ENCODE measurements at places on chromosomes 2 and 18.

GRCh38 chr2:163182764-163183354 lies 344.3 kb upstream of the KCNH7 start:
- no peak for DNase-seq

DNA sequence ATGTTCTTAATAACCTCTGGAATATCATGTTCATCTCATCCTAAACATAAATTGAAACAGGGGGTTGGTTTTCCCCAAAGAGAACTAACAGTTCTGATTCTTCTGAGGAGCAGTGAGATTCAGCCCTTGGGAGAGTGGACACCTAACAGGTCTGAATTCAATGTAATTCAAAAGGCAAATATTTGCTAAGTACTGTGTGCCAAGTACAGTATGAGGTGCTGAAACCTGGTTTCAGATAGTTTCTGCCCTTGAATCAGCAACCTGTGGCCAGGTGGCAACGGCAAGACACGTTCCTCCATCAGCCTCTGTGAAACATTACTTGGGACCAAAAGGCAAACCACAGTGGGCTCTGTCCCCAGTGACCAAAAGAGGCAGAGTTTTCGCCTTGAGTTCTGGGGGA lies 1.3 kb downstream of the LRRC30 start:
- no peak for DNase-seq

DNA sequence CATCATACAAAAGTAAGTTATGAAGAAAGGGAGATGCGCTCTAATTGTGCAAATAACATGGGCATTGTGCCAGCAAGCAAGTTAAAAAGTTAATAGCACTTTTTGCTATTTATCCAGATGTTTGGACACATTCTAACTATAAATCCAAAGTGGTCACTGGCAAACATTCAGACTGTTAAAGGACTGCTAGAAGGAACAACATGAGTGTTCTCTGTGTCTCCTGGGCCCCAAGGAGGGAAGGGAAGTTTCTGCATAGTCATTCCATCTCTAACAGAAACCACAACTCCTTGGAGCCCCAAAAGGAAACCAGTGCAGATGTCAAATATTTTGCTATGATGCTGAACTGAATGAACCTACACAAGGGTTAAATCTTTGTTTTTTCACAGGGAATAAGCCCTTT lies 213.3 kb upstream of the HNRNPA3 start:
- no peak for DNase-seq

- no peak for DNase-seq
These were observed 96.8 kb downstream of the VAPA start for GRCh38 chr18:10010611-10011015.

- no peak for DNase-seq
These were observed 76.0 kb upstream of the SESTD1 start for GRCh38 chr2:179340678-179341077.

DNA sequence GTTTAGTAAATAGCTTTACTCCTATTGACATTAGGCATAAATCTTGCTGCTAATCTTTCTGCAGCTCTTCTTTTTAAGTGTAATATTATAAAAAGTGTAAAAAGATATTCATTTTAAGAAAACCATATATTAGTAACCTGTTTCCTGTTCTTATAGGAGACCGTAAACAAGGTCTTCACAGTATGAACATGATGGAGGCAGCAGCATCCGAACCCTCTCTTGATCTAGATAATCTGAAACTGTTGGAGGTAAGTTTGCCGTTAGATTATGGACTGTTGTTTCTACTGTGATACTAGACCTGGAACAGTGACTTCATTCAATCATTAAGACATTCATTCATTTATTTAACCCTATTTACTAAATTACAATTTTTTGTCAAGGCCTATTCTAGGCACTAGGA lies 120.0 kb upstream of the FAM117B start:
- no peak for DNase-seq

DNA sequence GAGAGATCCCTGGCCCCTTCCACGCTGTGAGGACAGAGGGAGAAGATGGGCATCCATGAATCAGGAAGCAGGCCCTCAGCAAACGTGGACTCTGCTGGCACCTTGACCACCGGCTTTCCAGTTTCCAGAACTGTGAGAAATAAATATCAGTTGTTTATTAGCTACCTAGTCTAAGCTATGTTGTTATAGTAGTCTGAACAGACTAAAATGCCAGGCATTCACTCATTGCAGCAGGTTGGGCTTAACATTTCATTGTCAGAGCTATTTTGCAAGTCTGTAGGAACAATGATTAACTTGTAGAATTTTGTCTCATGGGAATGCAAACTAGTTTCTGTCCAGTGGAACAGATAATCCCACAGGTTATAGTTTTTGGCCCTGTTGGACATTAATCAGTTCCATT lies 24.8 kb upstream of the TBC1D8 start:
- no peak for DNase-seq

DNA sequence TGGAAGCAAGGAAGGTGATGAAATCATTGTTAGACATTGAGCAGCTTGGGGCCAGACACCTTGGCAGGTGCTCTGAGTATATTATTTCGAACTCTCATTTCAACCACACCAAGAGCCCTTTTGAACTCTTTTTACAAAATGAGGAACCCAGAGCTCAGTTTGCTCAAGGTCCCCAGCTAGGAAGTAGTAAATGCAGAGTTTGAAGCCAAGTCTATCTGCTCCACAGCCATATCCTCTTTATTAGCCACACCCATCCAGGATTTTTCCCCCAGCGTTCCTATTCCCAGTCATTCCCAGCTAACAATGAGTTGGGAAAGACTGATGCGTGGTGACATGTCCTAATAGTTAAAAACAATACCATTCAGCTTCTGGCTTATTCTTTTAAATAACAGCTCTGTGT lies 40.2 kb downstream of the SEMA4F start:
- DNase-seq, result no peak

GRCh38 chr2:67277450-67277849 lies 119.7 kb upstream of the ETAA1 start:
- no peak for DNase-seq

DNA sequence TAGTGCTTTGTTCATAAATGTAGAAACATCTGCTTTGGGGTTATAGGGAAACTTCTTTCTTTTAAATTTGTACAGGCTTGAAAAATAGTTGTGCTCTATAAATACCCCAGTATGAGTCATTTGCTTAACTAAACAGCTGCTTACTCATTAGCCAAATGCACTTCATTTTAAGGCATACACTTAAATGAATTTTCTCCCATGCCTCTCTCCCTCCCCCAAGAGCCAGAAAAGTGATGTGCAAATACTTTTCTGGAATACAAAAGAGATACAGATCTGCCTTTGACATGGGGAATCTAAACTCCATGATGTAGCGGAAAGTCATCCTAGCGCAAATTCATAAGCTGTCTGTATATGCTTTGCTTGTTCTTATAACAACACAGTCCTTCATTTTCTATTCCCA lies 469.4 kb downstream of the DLGAP1 start:
- no peak for DNase-seq

GRCh38 chr2:148802448-148803220 lies 72.4 kb upstream of the KIF5C start:
- DNase-seq, result no peak

DNA sequence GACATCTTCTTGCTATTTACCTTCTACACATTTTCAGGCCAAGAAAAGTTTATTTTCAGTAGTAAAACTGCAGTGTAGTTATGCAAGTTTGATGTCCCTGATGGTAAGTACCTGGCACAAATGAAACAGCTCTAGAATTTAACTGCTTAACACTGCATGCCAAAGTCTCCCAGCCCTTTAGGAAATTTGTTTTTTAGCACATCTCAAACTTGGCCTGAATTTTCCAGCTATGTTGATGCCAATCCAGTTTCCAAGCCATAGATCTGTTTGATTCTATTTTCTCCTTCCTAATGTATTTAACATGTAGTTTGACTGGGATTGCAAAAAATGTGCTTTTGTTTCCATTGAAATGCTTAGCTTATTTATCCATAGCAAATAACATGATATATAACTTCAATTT lies 29.3 kb upstream of the ZNF385B start:
- no peak for DNase-seq

GRCh38 chr2:140657657-140658056 lies 1473.2 kb downstream of the LRP1B start:
- DNase-seq, result no peak

- no peak for DNase-seq
These were observed 1076.5 kb upstream of the ZEB2 start for GRCh38 chr2:145596416-145596815.

- no peak for DNase-seq
These were observed 1144.7 kb downstream of the CNTNAP5 start for GRCh38 chr2:125169764-125170146.

GRCh38 chr2:95056044-95056443 lies 30.5 kb downstream of the MAL start:
- DNase-seq, result no peak

DNA sequence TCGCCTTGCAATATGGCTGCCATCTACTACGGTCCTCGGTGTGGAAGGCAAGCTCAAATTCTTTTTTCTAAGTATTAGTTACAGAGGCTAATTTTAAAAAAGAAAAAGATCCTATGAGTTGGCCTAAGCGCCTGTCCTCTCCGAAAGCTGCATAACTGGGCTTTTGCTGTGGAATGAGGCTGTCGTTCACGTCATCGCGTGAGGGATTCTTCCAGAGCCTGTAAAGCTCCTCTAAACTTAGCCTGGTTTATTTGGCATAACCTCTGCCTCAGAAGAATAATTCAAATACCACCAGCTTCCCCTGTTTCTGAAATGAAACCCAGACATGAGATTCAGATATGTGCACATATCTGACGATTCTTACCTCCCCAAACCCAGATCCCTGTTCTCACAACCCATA lies 187.4 kb downstream of the DNER start:
- no peak for DNase-seq

DNA sequence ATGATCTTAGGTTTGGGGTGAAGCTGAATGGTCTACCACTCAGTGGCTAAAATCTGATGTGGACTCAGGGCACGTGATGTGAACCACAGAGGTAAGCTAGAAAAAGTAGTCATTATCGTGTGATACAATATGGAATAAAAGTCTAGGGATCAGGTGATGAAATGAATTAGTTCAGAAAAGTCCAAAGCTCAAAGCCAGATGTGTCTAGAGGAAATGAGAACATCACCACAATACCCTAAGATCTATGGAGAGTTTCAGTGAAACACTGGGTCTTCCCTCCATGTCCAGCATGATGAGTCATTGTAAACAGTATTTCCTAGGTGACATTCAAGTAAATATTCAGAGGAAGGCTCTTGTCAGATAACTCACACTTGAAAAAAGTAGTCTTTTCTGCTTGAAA lies 1257.4 kb upstream of the ZEB2 start:
- DNase-seq, result no peak

GRCh38 chr18:10579079-10579867 lies 53.4 kb downstream of the NAPG start:
- DNase-seq, result no peak

- no peak for DNase-seq
These were observed 27.0 kb downstream of the IMPA2 start for GRCh38 chr18:12008181-12008767.

DNA sequence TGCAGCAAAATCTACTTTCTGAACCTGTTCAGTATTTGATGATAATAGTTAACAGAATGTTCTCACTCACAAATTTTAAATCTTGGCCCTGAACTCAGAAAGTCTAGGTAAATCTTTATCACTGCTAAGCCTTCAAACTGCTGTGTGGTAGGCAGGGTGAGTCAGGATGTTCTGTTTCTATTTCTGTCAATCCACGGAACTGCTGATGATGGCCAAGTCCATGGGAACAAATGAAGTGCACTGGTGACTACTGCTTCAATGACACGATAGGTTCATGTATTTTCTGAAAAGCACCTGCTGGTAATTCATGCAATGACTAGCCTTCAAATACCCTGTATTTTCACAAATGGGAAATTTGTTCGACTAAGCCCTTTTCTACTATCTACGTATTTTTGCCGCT lies 14.2 kb downstream of the NIFK start:
- no peak for DNase-seq

- no peak for DNase-seq
These were observed 49.1 kb downstream of the LRPPRC start for GRCh38 chr2:43946685-43947084.

GRCh38 chr18:46401486-46402070 lies 255.4 kb downstream of the LOXHD1 start:
- no peak for DNase-seq

DNA sequence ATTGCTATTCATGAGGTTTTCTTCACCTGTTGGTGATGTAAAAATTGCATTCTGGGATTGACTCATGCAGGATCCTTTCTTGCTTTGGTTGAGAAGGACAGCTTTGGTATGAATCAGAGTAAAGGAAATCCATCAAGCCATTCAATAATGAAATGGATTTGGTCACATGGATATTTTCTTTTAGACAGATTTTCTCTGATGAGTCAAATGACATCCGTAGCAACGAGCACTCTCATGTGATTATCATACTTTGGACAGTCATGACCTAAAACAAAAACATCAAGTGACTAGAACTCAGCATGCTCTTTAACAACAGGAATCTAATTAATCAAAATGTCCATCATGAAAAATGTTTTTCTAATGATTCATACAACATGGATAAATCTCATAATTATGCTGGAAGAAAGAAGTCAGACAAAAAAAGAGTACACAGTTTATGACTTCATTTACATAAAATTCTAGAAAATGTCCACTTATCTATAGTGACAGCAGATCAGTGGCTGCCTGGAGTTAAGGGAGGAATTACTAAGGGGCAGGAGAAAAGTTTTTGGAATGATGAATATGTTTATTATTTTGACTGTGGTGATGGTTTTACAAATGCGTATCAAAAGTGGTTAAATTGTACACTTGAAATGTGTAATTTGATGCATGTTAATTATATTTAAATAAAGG lies 30.7 kb downstream of the TRAK2 start:
- no peak for DNase-seq

- peak; percentile 18 for DNase-seq
These were observed 27.2 kb upstream of the PTPN2 start for GRCh38 chr18:12911025-12911928.

- DNase-seq, result no peak
These were observed 23.2 kb upstream of the SLC20A1 start for GRCh38 chr2:112622528-112622849.

DNA sequence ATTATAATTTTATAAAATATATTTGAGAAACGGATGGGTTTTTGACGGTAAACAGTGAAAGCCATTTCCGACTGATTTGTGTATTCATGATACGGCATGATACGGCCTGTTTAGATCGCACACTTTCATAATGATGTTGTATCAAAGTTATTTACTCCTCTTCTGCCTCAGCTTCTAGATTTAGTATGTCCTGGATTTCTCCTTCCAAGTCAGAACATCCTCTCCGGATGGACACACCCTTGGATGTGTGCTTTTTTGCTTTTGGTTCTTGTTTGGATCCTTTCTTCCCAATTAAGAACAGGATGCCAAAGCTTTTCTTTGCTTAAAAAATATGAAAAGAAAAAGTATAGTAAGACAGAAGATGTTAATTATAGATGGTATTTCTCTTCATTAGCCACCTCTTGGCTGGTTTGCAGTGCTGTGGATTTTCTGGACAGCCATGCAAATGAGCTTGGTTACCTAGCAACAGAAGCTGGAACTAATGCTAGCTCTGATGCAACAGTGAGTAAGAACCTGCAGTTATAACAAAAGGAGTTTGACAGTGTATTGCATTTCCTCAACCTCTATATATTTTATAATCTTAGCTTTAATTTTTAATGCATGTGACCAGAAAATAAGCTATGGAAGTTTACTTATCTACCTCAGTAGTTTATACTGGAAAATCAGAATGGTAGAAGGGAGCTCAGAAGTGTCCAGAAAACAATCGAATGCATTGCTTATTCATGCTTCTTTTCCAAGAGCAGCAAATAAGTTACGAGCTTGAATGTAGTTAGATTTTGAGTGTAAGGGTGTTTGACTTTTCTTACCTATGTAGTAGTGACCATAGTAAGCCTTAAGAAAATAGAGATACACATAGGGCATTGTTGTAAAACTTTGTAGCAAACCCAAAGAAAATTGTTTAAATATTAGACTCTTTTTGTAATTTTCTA lies 27.9 kb downstream of the RMND5A start:
- no peak for DNase-seq
